ENCODE measurements at places on chromosomes 12 and 14.

GRCh38 chr14:71319666-71320065, 412.4 kb downstream of the PCNX1 start:
- DNase-seq: no peak

DNA sequence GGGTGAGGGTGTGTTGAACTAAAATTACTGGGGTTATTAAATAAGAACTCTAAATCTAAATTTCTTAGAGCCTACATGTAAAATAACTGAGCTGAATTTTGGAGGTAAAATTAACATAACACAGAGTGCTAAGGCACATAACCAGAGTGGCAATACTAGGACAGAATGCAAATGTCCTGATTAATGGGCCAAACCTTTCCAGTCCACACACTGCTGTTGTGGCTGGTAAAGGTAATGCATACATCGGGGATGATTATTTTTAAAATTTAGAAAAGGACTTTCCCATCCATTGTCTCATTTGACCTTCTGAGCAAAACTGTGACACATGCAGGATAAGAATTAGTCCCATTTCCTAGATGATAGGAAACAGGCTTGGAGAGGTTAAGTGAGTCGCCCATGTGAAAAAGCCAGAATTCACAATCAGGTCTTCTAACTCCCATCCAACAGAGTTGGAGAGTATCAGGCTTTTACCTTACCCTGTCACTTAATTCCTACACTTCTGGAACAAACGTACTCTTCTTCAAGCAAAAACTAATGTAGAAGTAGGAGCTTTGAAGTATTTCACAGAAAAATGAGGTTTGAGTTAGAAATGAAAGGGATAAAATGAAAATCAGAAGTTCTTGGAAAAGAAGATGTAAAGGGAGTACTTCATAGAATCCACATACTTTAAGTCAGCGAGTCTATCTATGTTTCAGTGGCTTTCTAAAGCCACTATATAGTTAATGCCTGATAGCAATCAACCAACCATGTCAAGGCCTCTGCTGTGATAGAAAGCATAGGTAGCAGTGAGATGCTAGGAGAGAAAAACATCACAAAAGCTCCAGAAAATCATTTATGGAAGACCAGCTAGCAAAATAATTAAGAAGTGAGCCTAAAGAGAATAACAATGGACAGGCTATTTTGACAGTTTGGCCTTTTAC, 334.9 kb upstream of the DIO2 start:
- no peak for DNase-seq

DNA sequence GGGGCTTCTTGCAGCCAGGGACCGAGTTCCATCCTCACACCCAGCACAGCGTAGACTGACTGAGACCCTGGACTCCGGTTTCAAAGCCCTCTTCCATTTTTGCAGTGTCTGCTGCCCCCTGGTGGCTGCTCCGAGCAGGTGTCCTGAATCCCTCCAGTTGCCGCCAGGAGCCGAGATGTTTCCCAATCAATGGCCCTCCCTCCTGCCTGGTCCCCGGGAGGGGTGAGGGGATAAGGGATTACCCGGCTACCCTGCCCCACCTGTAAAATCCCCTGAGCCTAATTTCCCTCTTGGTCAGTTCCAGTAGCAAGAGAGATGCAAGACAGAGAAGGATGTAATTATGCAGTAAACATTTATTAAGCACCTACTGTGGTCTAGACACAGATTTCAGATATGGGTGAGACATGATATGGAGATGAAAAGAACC, 55.0 kb downstream of the PHETA1 start:
- DNase-seq: peak; percentile 55

- DNase-seq: no peak
Observed at GRCh38 chr12:105696-106095, 39.1 kb downstream of the IQSEC3 start.

GRCh38 chr14:100526632-100527031, 60.6 kb downstream of the BEGAIN start:
- DNase-seq: no peak

DNA sequence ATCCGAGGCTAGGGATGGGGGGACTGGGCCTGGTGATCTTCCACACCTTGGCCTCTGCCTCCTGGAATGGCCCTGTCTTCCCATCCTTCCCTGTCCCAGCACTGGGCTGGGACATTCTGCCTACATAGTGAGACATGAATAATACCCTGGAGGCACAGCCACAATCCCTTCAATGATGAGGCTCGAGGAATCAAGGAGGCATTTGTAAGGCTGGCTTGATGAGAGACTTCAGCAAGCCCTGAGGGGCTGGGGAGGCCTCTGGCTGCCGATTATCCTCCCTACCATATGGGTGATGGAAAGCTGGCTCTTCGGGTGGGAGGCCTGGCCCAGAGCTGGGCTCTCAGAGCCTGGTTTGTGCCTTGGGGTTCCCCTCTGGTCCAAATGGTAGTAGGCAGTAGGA, 92.5 kb downstream of the CALM1 start:
- DNase-seq: no peak

DNA sequence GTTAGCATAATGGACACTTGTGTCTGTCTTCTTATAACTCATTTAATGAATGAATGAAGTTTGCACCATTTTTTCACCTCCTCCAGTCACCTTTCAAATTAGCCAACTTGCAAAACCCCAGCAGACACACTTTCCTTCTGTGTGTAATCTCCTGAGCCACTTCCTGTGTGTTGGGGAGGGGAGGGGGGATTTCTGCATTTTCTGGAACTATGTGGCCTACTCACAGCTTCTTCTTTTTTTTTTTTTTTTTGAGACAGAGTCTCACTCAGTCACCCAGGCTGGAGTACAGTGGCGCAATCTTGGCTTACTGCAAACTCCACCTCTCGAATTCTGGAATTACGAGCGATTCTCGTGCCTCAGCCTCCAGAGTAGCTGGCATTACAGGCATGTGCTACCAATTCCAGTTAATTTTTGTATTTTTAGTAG, 4.1 kb upstream of the SERPINA1 start:
- no peak for DNase-seq

DNA sequence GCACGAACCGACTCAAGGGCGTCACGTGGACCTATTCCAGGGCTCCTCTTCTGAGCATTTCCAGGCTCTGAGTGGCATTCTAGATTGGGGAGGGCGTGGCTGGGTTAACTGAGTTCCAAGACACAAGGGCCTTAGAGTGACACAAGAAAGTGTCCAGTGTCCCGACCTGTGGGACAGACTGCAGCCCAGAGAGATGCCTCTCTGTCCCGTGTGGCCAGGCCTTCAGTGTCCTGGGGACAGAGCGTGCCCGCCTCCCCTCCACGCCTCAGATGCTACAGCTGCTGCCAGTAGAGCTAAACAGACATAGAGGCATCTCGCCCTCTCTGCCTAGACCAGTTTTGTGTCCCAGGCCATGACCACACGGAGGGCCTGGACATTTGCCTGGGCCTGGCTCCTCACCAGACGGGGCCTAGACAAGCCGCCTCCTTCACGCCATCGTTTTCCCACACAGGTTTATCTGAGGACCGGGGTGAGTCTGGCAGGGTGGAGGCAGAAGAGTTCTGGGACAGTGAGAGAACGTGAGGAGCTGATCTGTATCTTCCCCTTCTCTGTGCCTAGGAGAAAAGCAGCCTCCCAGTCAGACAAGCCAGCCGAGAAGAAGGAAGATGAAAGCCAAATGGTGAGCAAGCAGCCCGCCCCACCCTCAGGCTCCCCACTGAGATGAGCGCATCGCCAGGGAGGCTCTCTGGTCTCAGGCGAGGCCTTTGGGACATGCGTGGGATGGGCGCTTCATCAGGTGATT, 27.1 kb downstream of the DEGS2 start:
- no peak for DNase-seq

DNA sequence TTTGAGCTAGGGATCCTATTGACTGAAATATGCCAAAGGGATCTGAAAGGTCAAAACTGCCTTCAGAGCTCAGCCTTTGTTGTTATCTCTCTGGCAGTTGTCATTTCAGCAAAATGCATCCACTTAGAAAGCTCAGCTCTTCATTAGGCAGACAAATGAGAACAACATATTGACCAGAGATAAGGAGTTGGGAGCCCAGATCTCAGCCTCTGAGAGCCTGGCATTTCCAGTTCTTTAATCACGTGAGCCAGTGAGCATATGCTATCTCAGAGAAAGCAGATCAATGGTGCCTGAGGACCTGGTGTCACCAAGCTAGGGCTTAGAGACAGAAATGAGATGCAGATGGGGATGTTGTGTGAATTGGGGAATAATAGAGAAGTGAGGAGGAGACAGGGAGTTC, 101.1 kb downstream of the DAD1 start:
- no peak for DNase-seq

DNA sequence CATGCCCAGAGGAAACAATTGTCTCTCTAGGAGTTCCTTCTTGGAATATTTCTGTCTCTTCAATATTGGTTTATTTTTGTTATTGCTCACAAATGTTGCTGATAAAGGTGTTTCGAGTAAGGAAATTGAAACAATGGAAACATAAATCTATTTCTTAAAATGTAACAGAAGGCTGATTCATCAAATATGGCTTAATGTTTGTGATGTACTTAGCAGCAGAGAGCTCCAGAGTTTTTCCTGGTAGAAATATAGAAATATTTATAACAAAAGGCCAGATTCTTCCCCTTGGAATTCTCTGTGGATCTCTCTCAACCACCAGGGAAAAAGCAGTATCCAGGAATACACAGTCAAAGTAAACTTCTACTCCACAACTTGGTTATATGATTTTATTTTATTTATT, 149.2 kb upstream of the LRIG3 start:
- DNase-seq: no peak

DNA sequence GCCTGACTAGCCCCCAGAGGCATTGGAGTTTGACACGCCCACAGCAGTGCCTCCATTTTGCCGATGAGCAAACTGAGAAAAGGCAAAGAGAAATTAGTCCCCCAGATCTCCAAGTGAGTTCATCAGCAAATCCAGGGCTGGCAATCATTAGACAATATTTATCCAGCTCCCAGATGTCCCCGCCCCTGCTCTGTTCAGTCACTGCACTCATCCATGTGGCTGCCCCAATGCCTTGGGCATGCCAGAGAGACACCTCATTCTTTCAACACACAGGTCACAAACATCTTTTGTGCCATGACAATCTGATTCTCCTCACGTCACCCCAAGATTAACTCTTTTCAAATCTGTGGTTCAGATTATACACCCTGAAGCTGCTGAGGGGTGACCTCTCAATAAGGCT, 43.5 kb downstream of the DPF3 start:
- no peak for DNase-seq

- no peak for DNase-seq
Observed at GRCh38 chr14:60339571-60339970, 90.5 kb downstream of the PPM1A start.

DNA sequence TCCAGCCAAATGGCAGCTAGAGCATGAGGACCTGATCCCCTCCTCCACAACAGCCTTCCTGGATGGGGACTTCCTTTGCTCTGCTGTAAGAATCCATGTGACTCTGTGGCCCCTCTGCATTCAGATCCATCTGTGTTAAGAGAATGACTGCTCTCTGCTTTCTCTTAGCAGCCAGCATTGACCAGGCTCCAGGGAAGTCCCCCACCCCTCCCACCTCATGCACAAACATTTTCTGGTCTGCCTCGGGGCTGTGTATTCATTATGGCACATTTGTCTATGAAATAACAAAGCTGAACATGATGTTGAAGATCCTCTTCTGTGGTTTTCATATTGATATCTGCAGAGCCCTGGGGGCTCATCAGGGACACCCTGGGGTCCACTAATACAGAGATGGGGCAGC, 201.7 kb downstream of the NUAK1 start:
- no peak for DNase-seq

GRCh38 chr14:34931206-34931605, 51.6 kb upstream of the SRP54 start:
- DNase-seq: peak; percentile 11

GRCh38 chr12:131989021-131989420, 39.3 kb downstream of the EP400 start:
- no peak for DNase-seq

DNA sequence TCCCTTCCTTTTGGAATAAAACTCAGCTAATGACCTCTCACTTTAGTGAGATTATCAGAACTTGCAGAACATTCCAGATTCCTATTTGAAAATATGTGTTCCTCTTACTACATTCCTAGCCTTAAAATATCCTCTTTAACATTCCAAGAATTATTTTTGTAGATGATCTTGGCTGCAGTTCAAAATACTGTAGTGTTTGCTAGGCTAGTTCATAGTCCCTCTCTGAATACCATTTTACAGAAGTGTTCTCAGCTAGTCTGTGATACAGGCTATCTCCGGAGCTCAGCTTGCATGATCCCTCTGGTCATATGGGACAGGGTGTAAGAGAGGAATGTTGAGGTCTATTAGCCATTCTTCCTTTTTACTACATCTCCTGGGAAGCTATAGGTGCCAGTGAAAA, 17.6 kb upstream of the GPR33 start:
- DNase-seq: no peak

DNA sequence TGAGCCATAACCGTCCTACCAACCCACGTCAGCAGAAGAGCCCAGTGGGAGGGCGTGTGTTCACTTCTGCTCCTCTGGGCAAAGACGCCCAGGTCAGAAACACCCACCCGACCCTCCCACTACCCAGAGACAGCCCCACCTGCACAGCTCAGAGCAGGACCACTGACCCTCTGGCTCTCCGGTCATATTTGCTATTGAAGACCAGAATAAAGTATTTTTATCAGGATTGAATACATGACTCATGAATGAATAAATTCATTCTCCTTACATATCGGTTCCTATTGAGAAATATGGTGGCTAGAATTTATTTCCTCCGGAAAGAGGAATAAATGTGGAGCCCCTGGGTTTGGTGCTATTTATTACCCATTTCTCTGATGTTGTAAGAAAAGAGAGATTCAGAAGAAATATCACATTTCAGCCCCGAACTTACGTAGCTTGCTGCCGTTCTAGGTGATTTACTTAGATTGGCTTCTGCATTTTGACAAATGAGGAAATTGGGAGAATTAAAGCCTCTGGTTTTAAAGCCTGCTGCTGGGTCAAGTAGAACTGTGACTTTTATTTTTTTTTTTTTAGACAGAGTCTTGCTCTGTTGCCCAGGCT, 36.4 kb upstream of the P2RX7 start:
- no peak for DNase-seq

GRCh38 chr12:109775172-109775881, 57.9 kb downstream of the TRPV4 start:
- peak; percentile 49 for DNase-seq

DNA sequence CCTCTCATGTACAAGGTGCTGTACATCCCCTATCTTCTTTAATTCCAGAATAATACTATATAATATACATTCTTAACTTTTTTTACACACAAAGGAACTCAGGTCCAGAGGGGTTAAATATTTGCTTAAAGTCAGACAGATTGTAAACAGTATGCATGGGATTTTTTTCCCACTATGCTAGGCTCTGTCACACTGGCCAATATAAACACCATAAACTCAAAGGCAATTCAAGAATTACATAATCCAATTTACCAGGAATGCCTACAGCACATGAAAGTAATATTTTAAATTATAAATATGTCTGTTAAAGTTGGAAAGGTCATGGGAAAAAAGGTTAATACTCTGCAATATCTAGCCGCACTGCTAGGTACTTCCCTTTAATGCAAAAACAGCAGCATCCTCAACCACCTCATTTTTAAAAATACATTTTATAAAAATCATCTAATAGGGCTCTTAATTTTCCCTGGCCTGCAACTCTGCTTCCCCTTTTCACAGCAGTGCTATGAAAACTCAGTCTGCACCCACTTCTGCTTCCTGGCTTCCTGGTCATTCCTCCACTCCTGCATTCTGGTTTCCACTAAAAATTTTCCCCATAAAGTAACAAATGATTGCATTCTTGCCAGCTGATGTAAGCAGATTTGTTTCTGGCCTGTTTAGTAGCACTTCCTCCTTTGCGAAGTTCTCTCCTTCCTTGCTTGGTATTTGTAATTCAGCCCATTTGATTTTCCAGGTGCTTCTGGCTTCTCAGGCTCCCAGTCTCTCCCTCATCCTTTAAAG, 128.1 kb downstream of the ITPR2 start:
- DNase-seq: no peak
